CD4-positive, alpha-beta T cell treated with Interleukin-15 for 4 hours (primary cell): ENCODE measurements at places on chromosomes 5 and 9.

DNA sequence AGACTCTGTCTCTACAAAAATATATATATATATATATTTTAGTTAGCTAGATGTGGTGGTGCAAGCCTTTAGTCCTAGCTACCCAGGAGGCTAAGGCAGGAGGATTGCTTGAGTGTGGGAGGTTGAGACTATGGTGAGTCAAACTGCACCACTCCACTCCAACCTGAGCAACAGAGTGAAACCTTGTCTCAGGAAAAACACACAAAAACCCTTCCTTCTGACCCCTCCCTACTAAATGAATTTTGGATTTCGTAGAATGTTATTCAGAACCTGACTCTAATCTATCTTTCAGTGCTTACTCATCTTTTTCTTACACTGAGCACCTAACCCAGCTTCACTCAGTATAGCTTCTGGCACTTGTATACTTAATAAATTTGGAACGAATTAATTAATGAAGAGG lies 35.2 kb upstream of the IL7R start:
- DNase-seq = peak; percentile 59

DNA sequence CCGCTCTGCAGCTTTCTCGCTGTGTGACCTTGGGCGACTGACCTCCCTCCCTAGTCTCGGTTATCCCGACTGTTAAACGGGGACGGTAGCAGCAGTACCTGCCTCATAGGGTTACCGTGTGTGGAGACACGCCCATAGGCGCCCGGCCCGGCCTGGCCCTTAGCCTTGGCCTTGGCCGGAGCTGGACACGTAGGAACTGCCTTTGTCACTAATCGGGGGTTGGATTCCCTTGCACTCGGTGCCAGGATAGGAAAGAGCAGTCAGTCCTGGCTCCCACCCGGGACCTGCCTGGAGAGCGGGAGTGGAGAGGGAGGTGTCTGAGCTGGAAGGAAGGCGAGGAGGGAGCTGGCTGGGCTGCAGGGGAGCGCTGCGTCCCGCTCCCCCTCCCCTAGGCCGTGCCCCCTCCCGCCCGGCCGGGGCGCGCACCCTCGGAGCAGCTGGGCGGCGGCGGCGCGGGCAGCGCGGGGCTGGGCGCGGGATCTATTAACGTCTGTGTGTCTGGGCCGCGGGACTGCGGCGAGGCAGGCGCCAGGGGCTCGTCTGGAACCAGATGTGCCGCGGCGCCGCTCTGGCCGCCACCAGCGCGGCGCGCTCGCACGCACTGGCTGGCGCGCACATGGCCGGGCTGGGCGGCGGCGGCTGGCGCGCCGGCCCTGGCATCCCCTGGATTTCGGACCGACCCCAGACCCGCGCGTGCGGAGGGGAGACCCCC lies 31.7 kb downstream of the PRRX2 start:
- DNase-seq = no peak

DNA sequence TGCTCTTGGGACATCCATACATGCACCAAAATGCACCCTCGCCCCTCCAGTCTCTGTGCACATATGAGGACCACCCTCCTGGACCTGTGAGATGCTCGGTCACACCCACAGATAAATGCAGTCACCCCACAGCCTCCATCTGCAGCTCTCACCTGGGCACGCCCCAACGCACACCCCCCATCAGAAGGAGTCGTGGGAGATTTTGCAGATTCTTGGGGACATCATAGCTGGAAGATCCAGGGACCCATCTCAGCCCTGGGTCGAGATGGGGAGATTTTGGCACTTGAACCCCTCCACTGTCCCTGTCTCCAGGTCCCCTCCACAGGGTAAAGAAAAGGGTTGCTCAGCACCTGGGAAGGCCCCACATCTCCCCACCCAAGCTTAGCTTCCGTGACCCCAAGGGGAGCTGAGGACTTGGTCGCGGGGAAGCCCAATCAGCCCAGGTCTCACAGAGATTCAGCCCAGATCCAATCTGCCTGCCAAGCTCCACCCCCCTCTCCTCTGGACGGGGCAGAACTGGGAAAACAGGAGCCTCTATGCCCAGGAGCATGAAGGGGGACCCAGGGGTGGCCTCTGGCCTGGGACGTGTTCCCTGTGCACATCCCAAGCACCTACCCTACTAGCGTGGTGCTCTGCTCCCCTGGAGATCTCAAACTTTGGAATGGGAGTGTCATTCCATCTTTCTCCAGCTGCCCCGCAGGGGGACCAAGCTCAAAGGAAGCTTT lies 89.2 kb upstream of the LMX1B start:
- DNase-seq = no peak

- no peak for DNase-seq
Measured at GRCh38 chr5:145925803-145926202, 10.6 kb upstream of the SH3RF2 start.

DNA sequence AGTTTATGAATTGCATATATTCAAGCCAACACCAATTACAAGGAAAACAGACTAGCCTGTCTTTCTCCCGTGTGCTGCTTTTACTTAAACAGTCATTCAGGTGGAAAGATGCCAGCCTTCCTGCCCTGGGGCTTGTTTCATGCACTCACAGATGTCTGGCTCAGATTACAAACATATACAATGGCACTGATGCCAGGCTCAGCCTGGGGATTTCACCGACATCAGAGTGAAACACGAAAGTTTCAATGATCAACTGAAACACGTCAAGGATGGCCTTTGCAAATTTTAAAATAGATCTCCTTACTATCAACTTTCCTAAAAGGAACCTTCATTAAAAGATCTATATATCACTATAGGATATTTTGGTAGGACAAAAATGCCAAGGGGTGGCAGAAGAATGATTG lies 1576.5 kb downstream of the EFNA5 start:
- no peak for DNase-seq

- DNase-seq = no peak
Measured at GRCh38 chr5:140558542-140558941, 1.3 kb upstream of the SRA1 start.

GRCh38 chr9:133003671-133004090 lies 25.2 kb downstream of the GFI1B start:
- no peak for DNase-seq

GRCh38 chr5:100518377-100518776 lies 16.8 kb upstream of the FAM174A start:
- no peak for DNase-seq

DNA sequence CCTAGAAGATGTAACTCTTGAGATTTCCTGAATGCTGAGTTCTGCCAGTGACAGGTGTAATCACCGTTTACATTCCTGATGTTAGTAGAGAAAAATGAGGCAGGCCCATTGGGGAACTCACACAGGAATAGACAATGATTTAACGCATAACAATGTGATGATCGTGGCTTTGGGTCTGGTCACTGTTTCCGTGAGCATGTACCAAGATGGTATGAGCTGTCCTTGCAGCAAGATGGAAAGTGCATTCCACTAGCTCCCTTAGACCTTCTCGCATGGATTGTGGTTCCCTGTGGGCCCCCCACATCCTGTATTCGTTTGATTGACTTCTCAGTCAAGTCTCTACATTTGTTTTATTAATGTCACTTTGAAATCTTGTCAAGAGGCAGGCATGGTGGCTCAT lies 124.0 kb upstream of the DAP start:
- DNase-seq = no peak

DNA sequence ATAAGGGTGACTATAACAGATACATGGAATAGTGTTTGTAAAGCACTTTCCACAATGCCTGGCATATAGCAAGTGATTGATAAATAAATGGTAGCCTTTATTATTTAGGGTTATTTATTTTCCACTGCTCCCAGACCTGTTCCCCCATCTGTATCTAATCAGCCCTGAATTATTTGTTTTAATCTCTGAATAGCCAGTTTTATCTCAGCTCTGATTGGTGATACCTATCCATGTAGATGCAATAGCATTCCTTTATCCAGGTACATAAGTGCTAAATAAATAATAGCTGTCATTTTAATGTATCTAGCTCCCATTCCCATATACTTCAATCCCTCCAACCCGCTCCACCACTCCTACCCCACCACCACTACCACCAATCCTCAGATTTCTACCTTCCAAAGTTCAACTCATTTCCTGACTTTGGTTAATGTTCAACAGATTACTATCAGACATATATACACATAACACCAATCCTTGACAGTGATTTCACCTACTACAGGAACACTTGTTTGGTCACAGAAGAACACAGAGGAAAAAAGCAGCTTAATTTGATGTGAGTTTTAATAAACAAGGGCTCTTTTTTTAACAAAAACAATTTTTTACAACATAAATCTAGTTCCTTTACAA lies 14.0 kb downstream of the PRKAA1 start:
- no peak for DNase-seq

- no peak for DNase-seq
Measured at GRCh38 chr9:104092875-104093600, 1.1 kb upstream of the SMC2 start.

DNA sequence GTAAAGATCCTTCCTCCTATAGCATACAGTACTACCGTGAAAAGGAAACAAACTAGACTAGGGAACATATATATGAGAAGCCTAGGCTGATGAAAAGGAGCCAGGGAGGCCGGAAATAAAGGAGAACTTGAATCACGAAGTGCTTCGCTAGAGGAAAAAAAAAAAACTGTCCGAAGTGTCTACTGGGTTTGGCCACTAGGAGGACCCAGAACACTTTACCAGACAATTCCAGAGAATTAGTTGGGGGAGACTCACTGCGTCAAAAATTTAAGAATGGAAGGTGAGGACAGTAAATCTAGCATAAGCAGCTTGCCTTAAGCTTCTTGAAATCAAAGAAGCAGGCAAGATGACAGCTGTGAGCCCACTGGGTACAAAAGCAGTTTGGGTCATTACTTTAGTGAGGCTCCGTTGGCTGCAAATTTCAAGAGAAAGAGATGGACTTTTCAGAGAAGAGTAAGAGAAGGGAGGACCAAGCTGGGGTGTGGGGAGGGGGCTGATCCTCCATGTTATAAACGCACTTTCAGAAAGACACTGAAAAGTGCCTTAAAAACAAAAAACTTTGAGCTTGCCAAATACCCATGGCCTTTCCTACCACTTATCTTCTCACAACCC lies 47.4 kb downstream of the P4HA2 start:
- no peak for DNase-seq

DNA sequence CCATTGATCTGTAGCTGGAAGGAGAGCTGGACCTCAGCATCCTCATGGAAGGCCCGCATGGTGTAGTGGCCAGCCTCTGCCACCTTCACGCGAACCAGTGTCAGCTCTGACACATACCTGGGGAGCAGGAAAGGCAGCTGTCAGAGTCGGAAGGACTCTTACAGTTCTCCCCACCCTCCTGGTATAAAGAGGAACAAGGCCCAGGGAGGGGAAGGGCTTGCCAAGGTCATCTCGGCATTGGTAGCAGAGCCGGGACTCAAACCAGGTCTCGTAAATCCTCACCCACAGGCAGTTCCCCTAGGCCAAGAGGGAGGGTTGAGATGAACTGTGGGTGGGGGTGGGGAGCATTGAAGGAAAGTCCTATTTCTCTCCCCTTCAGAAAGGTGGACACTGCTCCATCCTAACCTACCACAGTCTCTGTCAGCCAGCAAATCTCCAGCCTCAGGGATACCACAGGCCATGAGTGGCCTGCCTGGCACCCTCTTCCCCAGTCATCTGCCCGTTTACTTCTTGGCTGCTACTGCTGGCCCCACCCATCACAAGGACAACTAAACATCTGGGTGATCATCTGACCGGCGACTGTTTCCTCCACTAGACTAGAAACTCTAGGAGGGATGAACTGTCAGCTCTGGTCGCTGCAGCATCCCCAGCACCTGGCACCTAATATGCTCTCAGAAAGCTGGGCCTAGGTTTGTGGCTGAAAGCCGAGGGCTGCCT lies 23.5 kb downstream of the PDGFRB start:
- DNase-seq = no peak

- DNase-seq = no peak
Measured at GRCh38 chr5:95948631-95949030, 13.0 kb downstream of the ELL2 start.

DNA sequence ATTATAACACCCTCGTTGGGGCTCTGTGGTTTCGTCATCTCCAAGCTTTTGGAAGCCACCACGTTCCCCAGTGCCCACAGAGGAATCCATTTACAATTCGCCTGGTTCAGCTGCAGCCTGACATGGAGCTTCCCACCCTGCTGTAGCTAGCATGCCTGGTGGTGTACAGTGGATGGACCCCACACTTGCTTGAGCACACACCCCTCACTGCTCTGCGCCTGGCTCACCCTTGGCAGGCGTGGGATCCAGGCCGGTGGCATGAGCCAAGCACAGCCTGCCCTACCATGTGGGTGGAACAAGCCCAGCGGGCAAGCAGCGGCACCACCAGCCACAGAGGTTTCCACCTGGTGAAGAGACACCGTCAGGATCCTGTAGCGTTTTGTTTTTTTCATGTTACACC lies 1045.7 kb upstream of the CDH9 start:
- DNase-seq = no peak

DNA sequence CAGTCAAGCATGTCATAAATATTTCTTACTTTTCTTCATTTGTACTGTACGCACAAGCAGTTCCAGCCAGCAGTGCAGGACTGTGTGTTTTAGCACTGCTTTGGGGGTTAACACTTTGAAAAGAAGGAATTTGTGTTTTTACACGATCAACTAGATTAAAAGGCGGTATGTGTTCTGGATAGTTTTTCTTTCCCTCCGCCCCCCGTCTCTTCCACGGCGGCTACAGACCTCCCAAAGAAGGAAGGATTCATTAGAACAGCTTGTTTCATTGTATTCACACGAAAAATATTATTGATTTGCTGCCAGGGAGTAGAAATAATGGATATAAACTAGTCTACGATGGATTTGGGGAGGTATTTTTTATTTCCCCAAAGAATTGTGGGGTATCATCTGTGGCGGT lies 336.8 kb upstream of the RFX3 start:
- DNase-seq = no peak

DNA sequence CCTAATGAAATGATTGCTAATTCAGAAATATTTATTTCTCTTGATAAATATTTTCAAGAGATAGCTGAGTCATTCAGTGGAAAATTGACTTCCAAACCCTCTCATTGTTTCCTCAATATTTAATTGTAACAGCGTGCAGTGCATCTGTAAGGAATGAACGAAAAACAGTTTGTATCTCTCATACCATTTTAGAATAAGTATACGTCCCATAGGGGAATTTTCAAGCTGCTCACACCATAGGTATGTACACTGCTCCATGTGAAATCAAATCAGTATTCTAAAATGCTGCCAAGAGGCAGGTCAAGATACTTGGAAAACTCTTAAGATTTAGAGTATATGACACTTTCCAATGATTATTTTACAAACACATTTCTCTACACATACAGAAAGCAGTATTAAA lies 202.2 kb downstream of the ARL15 start:
- no peak for DNase-seq

DNA sequence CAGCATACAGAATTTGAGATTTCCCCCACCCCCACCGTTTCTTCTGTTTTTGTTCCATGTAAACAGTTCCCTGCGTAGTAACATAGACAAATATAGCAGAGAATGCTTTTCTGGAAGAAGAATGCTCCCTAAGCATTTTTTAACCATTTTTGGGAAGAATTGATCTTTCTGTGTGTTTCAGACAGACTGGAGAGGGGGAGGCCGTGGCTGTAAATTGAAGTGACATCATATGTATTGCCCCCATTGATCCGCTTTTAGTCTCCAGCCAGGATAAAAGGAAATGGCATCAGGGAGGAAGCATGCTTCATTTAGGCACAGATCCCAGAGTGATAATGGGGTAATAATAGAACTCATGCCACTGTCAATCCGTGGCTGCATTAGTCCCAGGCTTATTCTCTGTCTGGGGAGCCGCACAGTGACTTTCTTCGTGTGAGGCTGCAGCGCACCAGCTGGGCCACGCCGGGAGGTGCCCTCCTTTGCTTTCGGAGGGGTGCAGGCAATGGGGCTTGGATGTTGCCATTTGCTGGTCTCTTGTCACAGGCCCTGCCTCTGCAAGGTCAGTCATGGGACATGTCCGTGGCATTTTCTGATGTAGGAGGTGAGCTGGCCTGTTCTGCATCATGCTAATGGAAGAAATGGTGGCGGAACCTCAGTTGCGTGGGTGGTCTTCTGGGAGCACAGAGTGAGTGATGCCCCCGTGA lies 261.5 kb downstream of the FANCC start:
- no peak for DNase-seq
